Stimulated activated CD8-positive, alpha-beta memory T cell treated with anti-CD3 and anti-CD28 coated beads, Interleukin-15, amount 100 ng/mL, for 24 hours (primary cell): ENCODE measurements at places on chromosomes 5 and 9.

DNA sequence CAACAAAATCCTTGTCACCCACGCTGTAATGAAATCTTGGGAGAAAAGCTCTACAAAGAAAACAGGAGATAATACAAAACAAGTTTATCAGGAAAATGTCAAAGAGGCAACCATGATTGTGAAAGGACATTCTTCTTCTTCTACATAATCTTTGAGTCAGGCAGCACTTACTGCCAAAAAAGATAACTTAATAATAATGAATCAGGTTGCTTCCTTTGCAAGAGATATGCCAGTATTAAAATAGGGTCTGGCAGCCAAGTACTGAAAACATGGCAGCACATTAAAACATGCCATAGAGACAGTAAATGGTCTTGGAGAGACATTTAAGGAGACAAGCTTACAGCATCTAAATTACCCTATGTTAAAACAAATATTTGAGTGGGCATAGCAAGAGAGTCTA is 1573.4 kb downstream of the EFNA5 start:
- no peak for DNase-seq

DNA sequence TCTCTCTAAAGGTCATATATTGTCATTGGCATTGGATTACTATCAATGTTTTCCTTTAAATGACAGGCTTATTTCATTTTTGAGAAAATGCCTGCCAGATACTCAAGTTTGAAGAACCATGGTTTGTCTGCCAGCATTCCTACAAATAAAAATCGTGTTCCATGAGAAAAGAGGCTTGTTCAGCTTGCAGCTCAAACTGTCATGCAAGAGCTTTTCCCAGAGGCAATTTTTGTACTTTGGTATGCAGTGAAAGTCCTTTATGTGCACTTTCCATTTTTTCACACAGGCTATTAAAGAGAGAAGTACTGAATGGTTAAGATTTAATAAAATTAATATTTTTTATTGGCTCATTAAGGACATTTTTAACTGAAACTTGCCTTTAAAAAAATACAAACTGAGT is 110.4 kb downstream of the FBXO4 start:
- no peak for DNase-seq

- no peak for DNase-seq
Observed at GRCh38 chr5:39198127-39198526, 21.2 kb downstream of the FYB1 start.

GRCh38 chr5:66959653-66960052 is 236.9 kb downstream of the CD180 start:
- no peak for DNase-seq

GRCh38 chr9:4832786-4833579 is 40.2 kb downstream of the RCL1 start:
- DNase-seq, result no peak

- DNase-seq, result no peak
Observed at GRCh38 chr9:129291041-129291501, 113.0 kb upstream of the IER5L start.
